LHCN-M2 (cell line): ENCODE measurements at places on chromosomes 7 and 10. TPM values are rescaled to one million over a fixed set of nuclear protein-coding genes. Genes with fewer than 3 reads are reported as not detected.

AGR3 gene
- not detected in 2 replicates for total RNA-seq

LLCFC1 gene
- not detected in 2 replicates for total RNA-seq

ASL gene
- 53.0 and 65.3 TPM in 2 replicates for total RNA-seq

IQCE gene
- 15.3 and 16.4 TPM in 2 replicates for total RNA-seq

GARIN1A gene
- 0.63 and 0.90 TPM in 2 replicates for total RNA-seq

CTBP2 gene
- total RNA-seq, result 51.1 and 51.9 TPM in 2 replicates

CAMK2B gene
- total RNA-seq, result 0.06 TPM in 2 replicates

GRCh38 chr7:24337180-24337579, 53.2 kb downstream of the NPY start:
- DNase-seq, result no peak

DNA sequence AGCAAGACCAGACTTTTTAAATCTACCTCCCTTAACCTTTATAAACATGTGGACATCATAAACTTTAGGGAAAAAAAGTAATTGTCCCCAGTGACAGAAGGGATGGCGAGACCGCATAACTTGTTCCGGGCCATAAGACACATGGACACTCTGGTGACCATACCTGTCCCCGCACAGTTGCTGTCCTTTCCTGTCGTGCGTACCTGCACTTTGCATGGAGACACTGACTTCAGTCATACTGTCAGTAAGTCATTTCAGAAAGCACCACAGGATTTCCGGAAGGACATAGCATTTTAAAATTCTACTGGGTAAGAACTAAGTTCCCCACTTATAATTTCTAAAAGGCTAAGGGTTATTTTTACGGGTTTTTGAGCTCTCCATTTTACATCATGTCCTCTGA, 120.9 kb downstream of the CREB5 start:
- no peak for DNase-seq

- no peak for DNase-seq
These were observed 52.4 kb downstream of the ABCB1 start for GRCh38 chr7:87548123-87548919.

GRCh38 chr7:131605280-131605878, 49.0 kb upstream of the PODXL start:
- DNase-seq, result no peak

DNA sequence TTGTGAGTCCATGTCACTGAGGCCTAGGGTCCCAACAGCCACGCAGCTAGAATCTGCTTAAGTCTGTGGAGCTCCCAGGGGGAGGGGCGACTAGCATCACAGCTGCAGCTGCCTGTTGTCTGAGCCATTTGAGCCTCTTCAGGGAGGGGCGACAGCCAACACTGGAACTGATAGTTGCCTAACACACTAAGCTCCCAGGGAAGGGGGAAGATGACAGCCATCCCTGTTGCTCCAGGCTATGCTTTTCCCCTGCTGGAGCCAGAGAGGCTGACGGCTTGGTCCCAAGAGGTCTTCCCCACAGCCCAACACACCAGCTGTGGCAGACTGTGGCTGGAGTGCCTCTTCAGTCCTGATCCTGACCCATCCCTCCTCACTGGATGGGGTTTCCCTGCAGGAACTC, 817.5 kb downstream of the NXPH1 start:
- no peak for DNase-seq

- peak; percentile 26 for DNase-seq
These were observed 722 bp downstream of the UPF2 start for GRCh38 chr10:12041766-12042408.

DNA sequence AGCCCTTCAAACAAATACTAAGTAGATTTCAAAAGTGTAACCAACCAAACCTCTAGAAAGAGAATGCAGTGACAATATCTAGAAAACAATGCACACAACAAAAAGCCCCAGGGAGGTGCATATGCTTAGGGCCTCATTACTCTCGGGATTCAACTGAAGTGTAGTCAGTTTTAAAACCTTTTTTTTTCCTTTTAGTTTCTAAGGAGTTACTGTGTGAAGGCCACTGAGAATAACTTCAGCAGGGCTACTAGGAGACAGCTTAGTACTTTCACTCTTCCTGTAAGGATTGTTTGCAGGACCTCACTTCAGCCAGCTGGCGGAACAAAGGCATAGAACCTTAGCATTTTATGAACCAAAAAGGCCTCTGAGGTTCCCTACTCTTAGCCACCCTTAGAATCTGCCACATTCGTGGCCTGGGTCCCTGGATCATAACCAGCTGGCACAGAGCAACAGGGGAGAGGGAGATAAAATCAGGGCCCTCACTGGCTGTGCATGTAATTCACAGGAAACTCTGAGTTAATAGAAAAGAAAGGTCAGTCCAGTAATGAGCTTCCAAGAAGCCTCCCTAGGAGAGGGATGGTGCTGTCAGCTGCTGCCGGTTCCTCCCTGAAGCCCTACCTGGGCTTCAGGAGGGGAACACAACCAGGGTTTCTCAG, 3.6 kb downstream of the VOPP1 start:
- no peak for DNase-seq

DNA sequence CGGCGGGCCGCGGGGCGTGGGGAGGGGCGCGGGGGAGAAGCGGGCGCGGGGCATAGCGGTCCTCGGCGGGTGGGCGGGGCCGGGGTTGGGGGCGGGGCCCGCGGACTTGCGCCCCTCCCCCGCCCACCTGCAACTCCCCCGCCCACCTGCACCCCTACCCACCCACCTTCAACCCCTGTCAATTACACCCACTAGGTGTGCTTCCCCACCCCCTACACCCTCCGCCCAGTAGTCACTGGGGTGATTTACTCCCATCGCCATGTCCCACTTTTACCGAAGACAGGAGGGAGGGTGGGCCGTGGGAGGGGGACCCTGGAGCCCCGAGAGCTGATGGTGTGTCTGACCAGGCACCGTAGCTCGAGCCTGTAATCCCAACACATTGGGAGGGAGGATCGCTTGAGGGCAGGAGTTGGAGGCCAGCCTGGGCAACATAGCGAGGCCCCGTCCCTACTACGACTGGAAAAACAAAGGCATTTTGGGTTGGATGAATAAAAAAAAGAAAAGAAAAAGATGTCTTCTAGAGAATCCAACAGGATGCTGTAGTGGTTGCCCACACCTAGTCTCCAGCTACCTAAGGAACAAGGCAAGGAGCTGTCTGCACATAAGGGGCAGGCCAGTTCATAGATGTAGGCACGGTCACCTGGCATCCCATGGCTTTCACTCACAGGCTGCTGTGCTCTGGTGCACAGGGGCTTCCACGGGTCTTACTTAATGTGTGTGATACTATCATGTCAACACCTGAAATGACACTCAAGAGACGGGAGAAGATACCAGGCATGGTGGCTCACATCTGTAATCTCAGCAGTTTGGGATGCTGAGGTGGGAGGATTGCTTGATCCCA, 761 bp downstream of the KCTD7 start:
- DNase-seq, result no peak
